Activated T-helper 17 cell treated with anti-CD3 and anti-CD28 coated beads, Interleukin-2, amount 50 U/mL, for 72 hours (primary cell): ENCODE measurements at places on chromosomes 5 and 9. TPM values are rescaled to one million over a fixed set of nuclear protein-coding genes. Genes with fewer than 3 reads are reported as not detected.

- no peak for ATAC-seq
Measured at GRCh38 chr5:78473751-78474150, 113.3 kb downstream of the SCAMP1 start.

ESM1 gene
- not detected for total RNA-seq

SLC36A2 gene
- total RNA-seq = not detected

ZNG1C gene
- 46.3 TPM for total RNA-seq

- no peak for ATAC-seq
Measured at GRCh38 chr5:179915406-179915935, 7.8 kb upstream of the TBC1D9B start.

TNC gene
- total RNA-seq = not detected

PCSK1 gene
- not detected for total RNA-seq

DNA sequence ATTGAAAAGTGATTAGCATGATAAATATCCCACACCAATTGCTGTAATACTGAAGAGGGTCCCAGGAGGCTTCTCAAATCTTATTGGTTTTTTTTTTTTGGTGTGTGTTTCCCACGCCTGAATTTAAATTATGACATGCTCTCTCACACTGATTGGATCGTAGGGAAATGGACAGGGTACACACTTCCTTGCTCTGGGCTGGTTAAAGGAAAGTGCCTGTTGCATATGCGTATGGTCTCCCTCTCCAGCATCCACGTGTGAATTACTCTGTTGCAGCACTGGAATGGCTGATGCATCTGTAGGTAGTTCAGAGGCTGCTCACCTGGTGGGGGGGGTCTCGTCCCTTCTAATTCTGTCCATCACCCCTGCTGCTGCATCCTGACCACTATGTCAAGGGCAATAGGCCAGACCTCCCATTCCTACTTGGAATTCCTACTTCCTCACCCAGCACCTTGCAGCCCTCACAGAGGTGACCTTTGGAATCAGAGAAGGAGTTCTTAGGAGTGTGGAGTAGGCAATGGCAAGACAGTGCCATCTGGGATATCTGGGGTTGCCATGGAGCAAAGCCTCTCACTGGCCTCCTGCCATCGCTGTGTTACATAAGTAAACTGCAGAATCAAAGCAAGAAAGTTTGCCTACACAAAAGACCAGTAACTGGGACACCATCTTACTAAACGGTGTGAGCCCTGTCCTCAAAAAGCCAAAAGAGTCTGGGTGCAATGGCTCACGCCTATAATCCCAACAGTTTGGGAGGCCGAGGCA lies 71.4 kb upstream of the FBXW11 start:
- ATAC-seq = no peak

- ATAC-seq = no peak
Measured at GRCh38 chr9:106897236-106897635, 34.3 kb downstream of the ZNF462 start.

DNA sequence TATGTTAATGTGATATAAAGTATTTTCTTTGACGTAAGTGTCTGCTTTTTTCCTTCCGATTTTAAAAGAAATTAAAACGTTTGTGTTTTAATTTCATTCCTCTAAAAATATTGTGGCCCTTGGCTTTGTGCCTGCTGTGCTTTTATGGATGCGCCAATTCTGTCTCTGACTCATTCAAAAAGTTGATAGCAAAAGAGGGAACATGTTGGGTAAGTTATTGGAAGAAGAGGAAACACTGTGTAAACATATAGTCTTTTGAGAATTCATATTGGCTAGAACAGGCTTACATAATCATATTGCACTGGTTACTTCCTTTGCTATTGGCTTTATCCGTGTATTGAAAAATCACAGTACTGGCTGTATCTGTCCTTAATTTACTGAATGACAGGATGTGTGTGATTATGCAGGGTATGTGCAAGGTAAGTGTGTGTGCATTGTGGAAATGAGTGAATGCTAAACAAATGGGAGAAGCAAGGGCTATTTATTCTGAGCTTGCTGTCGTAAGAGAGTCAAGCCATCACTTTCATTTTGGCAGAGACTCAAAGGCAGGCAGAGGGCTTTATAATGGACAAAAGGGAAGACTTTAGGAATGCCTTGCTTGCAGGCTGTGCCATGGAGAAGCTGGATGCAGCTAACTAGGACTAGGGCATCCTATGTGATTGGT lies 67.8 kb downstream of the SGCD start:
- ATAC-seq = no peak

- ATAC-seq = no peak
Measured at GRCh38 chr5:63564789-63565188, 397.5 kb downstream of the HTR1A start.

DNA sequence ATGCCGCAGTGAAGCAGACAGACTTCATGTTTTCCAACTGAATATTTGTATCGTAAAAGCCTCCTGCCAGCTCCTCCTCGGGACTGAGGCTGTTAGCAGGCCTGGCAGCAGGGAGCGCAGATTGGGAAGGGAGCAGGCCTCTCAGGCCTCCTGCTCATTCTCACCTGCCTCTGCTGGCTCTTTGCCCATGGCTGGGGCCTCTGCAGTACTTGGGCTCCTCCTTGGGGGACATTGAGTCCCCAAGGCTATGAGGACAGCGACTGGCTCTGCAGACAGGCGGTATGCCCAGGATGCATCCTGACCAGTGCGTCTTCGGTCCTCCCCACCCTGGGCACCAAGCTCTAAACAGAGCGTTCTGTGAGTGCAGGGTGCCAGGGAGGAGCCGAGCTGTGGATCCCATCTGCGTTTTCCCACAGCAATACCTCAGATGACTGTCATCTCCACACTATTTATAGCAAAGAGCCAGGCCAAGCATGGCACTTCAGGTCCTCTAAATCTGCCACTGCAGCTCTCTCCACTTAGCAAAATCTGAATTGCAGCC lies 38.7 kb downstream of the TSTD2 start:
- no peak for ATAC-seq

DNA sequence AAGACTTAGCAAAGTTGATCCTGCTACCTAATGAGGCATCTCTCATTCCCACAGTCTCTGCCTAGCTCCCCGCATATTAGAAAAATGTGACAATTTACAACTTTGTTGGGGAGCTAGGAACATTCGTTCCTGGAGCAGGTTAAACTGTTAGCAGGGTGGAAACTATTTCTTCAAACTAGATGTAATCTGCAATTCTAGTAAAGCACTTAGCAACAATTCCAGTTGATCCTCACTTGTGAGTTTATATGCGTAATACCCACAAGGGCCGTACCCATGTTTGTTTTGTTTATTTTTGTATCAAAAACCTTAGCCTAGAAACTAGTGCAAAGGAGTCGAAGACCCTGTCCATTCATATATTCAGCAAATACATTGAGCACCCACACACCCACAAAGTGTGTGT lies 175.8 kb upstream of the DMAC1 start:
- ATAC-seq = no peak

DNA sequence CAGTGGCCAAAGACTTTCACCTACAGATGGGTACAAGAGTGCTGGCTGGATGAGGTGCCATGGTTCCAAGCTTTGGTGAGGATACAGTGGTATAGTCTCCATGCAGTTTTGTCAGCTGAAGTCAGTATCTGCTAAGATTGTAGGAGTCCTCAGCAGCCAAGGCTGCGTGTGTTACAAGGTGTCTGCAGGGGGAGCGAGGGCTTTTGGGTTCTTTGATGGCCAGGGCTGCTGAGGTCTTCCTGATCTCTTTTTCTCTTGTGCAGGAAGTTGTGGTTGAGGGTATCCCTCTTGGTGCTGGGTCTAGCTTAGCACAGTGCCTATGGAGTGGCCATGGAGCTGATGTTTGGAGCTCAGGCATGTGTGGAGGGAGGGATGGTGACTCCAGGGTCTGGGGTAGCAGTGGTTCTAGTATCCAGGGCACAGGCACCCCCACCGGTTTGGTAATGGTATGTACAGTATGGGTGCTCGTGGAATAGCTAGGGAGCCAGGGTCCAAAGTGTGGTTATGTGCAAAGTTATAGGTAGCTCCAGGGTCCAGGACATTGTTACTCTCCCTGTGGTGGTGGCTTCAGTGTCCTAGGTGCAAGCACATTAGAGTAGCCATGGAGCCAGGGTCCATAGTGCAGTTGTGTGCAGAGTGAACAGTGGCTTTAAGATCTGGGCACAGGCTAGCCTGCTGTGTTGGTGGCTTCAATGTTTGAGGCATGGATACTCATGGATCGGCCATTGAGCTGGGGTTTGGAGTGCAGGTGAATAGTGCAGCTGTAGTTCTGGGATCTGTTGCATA lies 36.7 kb downstream of the CNTLN start:
- ATAC-seq = no peak

DNA sequence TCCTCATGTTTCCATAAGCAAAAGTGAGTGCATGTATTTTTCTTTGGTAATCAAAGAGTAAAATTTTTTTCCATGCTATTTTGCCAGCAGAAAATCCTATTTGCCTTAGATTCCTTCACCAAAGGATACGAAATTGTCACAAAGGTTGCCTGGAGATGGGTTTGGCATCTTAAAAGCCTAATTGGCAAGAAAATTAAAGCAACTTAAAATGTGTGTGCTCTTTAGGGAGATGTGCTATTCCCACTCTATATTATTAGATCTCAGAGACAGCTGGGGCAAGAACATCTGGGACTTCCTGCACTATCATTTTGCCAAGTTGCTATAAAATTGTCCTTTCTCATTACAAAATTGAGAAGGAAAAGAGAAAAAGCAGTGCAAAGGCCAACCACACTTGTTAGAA lies 146.1 kb downstream of the PLCXD3 start:
- ATAC-seq = no peak

DNA sequence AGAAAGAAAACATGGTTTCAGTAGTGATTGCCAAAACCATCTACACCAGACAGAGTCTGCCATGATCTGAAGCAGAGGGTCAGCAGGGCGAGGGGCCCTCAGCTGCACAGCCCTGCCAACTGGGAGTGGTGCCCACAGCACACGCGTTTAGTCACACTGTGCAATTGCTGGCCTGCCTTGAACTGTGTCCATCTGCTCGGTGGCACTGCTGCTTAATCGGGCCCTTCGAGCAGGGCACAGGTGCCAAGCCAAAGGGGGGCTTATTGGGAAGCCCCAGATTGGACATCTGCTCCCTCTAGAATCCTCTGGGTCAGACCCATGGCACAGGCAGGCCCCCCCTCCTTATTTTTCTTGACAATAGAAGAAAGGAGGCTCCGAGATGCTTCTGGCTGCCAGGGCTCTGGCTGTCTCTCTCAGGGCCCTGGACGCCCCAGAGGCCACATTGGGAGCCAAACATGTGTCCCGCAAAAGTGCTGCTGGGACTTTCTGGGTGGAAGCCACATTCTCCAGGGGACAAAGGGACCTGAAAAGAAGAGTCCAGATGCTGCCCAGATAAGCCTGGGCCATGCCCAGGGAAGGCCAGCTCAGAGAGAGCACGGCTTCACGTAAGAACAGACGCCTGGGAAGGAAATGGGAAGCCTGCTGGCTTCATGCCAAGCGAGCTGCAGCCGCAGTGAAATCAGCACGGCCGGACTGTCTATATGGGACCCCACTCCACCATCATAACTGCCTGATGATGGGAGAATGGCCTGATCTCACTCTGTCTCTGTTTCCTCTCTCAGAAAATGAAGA lies 349.2 kb downstream of the GADD45G start:
- no peak for ATAC-seq

DNA sequence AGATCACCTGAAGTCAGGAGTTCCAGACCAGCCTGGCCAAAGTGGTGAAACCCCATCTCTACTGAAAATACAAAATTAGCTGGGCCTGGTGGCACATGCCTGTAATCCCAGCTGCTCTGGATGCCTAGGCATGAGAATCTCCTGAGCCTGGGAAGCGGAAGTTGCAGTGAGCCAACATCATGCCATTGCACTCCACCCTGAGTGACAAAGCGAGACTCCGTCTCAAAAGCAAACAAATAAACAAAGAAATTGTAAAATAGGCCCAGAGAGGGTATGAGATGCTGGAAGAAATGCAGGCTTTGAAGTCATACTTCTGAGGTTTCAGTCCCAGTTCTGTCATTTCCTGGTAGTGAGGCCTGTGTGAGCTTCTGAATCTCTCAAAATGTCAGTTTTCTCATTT lies 5.3 kb upstream of the ARHGEF37 start:
- ATAC-seq = peak; percentile 91

GRCh38 chr9:92633614-92634278 lies 36.2 kb downstream of the IPPK start:
- ATAC-seq = no peak

KIF4B gene
- 0.32 TPM for total RNA-seq

GRCh38 chr9:18705796-18706392 lies 231.9 kb downstream of the ADAMTSL1 start:
- ATAC-seq = no peak

CHSY3 gene
- total RNA-seq = not detected

RLN2 gene
- total RNA-seq = 2.9 TPM

GRCh38 chr5:38478878-38479277 lies 77.6 kb downstream of the LIFR start:
- no peak for ATAC-seq

LURAP1L gene
- total RNA-seq = not detected

- ATAC-seq = no peak
Measured at GRCh38 chr5:68924481-68925145, 169.2 kb upstream of the SLC30A5 start.

DNA sequence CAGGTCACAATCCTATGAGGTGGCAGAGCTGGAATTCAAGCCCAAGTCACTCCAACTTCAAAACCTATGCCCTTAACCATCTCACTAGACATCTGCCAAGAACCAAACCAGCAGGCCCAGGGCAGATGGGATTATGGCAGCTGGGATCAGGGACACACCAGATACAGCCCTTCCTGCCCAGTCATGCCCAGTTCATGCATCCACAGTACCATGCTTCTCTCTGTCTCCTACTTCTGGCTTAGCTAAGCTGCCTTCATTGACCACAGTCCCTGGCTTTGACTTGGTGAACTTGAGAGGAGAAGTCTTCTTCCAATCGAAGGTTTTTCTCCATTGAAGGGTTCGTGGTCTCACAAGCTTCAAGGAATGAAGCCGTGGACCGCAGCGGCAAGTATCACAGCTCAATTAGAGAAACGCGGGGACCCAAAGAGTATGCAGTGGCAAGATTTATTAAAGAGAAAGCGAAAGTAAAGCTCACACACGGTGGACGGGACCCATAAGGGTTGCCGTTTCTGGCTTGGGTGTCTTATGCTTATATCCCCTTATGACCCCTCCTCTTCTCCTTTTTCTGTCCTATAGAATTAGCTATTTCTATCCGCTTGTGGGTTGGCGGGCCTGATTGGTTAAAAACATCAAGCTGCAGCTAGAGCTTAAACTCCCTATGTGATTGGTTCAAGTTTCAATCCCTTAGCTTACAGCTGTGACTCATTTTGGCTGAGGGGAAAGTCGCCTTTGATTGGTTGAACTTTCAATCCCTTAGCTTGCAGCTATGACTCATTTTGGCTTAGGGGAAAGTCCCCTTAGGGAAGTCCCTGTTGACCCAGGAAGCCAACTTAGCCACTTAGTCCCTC lies 101.2 kb downstream of the TRIM36 start:
- ATAC-seq = peak; percentile 83

PCDHA9 gene
- not detected for total RNA-seq

C5orf52 gene
- total RNA-seq = not detected

GRCh38 chr5:159915904-159916840 lies at the start of gene ADRA1B:
Gene ADRA1B, plus strand, starts transcription at chr5:159916482. Its CDS starts 424 bp downstream, at chr5:159916906.
- peak; percentile 86 for ATAC-seq
